ENCODE measurements at places on chromosomes 4 and X.

DNA sequence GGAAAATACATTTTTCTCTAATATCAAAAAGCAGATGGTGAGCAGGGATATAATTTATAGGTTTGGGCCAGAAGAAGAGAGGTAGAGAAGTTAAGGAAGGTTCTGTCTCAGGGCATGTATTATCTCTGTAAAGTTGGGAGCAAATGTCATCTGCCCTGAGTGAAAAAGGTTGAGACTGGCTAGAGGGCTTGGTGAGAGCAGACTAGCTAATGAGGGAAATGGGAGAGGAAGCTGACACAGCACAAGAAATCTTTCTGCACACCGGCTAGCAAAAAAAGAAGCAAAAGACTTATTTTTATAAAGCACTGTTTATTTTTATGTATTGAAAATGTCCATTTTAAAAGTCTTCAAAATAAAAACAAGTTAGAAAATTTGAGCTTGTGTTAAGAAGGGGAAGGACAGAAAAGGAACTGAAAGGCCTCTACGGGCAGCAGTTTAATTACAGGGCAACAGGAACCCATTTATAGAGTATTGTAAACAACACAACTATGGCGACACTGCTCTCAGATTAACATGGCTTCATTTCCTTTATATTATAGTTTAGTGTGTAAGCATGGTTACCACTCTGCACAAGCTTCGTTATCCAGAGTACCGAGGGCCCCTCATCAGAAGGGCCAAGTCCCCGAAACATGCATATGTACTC lies 17.4 kb downstream of the CD40LG start:
- no peak for DNase-seq

DNA sequence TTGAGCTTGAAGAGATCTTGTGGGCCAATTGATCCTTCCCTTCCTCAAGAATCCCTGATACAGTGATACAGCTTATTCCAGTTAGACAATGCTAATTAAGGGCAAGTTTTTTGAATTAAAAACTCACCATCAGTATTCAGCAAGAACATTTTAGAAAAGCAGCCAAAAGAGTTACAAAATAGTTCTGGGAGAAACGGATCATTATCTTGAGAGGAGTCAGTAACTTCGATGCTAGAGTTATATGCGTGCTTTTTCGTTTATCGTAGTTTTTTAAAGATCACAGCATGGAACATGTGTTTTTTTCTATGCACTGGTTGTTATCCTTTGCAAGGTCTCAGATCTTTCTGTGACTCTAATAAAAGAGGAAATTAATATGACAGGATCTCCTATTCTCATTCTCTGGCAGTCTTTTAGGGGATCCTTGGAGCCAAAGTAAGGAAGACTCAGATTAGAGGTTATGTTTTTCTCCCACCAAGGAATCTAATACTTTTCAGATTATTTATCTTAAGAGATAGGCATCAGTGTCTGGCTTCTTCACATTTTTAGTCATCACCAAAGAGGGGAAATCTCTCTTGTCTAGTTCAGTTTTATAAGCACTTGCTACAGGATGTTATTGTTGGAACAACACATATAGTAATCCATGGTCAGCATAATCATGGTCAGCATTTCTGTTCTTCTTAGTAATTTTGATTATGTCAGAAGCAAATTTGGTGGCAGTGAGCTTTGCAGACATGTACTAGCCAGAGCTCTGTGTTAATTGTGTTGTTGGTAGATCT lies 109.7 kb downstream of the PDLIM5 start:
- no peak for DNase-seq

GRCh38 chrX:91122151-91122694 lies 312.4 kb upstream of the PABPC5 start:
- DNase-seq = no peak

DNA sequence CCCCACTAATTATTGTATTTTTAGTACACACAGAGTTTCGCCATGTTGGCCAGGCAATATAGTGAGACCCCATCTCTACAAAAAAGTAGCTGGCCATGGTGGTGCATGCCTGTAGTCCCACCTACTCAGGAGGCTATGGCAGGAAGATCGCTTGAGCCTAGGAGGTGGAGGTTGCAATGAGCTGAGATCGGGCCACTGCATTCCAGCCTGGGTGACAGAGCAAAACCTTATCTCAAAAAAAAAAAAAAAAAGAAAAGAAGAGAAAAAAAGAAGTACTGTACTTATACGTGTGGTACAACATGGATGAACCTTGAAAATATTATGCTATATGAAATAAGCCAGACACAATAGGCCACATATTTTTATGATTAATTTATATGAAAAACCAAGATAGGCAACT lies 9.9 kb upstream of the WDR45 start:
- DNase-seq = no peak

DNA sequence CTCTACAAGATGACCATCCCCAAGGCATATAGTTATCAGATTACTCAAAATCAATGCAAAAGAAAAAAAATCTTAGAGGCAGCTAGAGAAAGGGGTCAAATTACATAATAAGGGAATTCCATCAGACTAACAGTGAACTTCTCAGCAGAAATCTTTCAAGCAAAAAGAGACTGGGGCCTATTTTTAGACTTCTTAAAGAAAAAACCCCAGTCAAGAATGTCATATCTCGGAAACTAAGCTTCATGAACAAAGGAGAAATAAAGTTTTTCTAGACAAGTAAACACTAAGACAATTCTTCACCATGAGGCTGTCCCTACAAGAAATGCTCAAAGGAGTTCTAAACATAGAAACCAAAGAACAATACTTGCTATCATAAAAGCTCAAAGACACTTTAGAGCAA lies 51.7 kb downstream of the RAB28 start:
- no peak for DNase-seq

DNA sequence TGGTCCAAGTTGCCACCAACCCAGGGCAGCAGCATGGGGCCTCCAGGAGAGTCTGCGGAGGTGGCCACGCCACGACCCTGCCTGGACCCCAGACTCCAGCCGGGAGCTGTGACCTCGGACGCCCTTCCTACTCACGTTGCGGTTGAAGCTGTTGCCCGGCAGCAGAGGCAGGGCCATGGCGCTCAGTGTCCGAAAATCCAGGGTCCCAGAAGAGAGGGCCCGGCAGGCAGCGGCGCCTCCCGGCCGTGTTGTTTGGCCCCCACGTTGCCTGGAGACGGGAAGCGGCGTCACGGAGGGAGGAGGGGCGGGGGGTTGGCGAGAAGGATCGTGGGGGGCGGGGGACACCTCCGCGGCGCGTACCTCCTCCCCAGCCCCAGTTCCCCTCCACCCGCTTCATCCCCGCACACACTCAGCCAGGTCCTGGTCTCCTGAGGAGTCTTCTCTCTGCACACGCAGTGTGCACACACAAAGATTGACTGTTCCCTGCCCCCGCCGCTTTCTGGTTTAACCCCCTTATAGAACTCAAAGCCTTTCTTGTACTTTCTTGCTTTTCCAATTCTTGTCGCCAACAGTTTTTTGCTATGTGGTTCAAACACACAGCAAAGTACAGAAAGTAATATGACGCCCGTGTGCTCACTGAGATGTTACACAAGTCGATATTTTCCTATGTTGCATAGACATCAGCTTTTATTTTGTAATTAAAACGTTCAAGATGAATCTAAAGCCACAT lies at the start of gene EFHC2:
Gene EFHC2, minus strand, starts transcription at position 261 of the 730 bp plus-strand sequence. Its CDS starts 84 bp downstream, at position 177.
- peak; percentile 52 for DNase-seq

GRCh38 chrX:30153175-30153880 lies 62.0 kb upstream of the MAGEB2 start:
- no peak for DNase-seq

DNA sequence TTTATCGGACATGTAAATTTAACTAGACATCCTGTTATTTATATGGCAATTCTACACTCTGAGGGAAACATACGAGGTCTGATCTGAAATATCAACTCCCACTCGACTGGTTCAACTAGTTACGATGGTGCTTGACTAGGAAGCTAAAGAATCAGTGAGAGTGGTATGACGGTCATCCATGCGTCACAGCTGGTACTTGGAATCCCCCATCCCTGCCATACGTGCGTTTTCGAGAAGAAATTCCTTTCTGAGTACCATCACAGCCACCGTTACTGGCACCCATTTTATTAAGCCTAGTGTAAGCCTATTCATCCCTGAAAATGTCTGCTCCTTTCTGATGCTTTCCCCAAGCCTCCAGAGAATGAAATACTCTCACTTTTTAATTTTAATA lies 695 bp upstream of the PIGA start:
- DNase-seq = no peak

DNA sequence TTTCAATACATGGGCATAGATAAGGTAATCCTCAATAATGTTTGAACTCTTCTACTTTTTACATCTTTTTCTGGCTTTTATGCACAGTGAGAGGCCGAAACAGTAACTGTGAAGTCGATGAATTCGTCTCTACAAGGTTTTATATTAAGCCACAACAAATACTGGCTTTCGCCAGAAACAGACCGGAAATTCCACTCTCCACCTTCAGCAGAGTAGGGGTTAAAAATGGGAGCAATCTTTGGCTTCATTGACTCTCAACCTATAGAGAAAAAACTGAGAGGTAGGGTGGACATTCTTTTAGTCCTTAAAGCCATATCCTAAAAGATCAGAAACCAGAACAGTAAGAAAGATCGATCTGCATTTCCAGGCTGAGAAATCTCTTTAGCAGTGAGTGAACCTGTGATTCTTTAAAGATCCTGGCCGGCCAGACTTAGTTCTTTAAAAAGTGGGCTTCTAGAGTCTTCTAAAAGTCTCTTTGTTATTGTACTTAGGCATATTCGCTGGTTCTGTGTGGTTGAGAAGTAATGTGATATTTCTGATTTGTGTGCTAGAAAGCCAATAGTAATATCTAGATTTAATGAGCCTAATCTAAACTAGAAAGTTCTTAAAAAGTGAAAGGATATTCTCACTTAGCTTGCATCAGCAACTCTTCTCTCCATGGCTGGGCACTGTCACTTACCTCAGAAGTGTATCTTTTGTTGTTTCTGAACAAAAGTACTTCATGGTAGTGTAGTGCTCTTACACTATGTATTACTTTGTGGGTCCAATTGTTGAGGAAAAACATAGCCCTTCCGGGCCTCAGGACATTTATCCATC lies 2.0 kb downstream of the HSPA4L start:
- DNase-seq = no peak

GRCh38 chr4:5746829-5747737 lies 36.1 kb downstream of the EVC start:
- DNase-seq = no peak

DNA sequence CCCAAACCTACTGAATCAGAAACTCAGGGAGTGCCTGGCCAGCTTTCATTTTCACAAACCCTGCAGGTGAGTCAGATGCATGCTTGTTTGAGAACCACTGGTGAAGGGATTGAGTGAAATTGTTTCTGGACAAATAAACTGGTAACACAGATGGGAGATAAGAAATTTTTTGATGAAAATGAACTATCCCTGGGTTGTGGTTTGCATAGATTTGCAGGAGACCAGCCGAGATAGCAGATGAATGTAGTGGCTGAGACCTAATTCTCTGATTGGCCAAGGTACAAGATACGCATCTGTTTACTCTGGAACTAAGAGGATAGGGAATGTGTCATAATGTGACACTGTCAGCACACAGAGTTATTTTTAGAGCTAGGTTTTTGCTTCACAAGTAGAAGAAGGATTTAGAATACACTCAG lies 117.8 kb upstream of the NOCT start:
- DNase-seq = no peak

DNA sequence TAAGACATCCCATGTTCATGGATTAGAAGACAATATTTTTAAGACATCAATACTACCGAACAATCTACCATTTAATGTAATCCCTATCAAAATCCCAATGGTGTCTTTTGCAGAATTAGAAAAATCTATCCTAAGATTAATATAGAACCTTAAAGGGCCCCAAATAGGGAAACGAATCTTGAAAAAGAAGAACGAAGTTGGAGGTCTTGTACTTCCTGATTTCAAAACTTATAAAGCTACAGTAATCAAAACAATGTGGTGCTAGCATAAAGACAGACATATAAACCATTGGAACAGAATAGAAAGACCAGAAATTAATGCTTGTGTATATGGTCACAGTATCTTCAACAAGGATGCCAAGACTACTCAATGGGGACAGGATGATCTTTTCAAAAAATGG lies 42.0 kb downstream of the CENPE start:
- DNase-seq = no peak

DNA sequence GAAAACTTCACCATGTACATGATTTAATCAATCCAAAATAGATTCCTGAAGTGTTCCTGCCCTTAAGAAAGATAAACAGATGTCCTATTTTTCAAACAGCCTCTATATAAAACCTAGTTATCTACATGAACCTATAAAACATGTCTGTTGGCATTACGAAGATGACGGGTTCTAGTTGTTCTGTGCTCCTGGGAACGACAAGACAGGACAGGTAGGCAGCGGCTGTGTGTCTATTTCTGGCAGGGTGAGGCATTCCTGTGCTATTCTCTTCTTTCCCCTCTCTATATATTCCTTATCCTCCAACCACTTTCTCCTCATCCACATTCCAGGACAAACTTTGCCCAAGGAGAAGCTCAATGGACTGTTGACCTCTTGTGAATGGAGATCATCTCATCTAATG lies 6.1 kb downstream of the FAT1 start:
- DNase-seq = no peak

- peak; percentile 22 for DNase-seq
These were observed 172.7 kb downstream of the NHS start for GRCh38 chrX:17547658-17548057.

DNA sequence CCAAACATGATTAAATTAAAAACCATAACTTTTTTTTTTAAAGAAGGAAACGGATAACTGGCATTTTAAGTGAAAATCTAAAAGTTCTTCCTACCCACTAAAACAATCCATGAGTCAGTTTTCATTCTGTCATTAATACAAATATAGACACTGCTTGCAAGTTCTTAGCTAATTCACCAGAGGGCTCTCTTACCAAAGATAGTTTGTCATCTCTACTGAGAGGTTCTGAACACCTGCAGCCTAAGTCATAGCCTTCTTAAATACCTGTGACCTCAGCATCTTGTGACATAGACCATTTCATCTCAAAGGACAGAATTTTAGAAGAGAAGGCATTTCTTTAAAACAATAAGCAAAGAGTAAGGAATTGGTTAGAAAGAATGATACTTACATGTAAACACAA lies 65.3 kb upstream of the FAM120C start:
- peak; percentile 9 for DNase-seq

- no peak for DNase-seq
These were observed 67.1 kb downstream of the DOCK11 start for GRCh38 chrX:118562582-118563164.

DNA sequence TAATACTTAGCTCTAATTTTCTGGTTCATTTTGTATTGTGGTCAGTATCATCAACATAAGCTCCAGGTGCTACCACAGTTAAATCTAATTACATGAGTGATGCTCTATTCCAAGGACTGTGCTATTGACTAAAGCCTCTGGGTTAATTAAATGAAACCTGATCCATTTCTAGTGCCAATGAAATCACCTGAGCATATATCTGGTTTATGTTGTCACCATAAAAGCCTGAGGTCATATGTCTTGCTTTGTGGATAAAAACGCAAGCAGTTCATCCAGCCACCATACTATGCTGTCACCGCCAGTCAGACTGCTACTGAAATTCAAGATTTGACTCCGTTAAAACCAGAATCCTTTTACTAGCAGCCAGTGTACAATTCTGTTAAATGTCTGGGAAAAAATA lies 64.2 kb upstream of the ZNF518B start:
- DNase-seq = no peak

GRCh38 chrX:103012945-103013344 lies 51.0 kb downstream of the BEX1 start:
- no peak for DNase-seq
